ENCODE measurements at places on chromosomes 2 and 18.

DNA sequence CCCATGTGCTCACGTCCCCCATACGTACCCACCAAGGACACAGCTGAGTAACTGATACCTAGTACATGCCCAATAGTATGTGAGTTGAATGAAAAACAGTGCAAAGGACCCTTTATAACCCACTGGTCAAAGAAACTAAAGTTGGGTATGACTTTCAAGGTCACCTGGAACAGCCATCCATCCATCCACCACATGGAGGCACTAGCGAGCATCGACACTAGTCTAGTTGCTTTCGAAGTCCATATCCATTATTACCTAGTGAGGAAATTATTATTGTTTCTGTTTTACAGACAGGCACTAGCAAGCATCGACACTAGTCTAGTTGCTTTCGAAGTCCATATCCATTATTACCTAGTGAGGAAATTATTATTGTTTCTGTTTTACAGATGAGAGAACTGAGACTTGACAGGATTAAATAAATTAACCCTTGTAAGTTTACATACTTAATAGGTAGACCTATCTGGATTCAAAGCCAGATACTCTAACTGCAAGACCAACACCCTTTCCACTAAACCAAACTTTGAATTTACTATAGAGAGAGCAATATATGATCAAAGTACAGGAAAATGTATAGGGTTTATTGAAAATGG lies 233.7 kb downstream of the METTL4 start:
- DNase-seq: peak; percentile 54

GRCh38 chr2:241136661-241137260 lies 12.5 kb downstream of the PASK start:
- no peak for DNase-seq

- DNase-seq: no peak
These were observed 110.0 kb upstream of the STON1 start for GRCh38 chr2:48419884-48420511.

DNA sequence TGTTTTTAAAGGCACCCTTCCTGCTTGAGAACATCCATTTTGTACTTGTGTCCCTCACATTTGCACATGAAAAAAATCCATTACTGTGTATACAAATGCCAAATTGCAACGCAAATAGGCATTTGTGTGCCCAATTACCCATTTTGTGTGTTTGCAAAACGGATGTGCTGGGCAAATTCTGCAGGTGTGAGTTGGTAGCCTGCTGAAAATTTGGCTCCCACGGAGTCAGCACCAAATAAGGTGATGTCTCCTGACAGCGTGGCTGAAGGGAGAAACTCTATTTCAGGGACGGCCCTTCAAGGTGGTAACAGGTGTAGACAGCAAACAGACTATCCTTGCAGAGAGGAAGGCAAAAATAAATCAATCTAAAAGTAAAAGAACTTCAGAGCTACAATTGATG lies 661.1 kb downstream of the BCL11A start:
- no peak for DNase-seq

DNA sequence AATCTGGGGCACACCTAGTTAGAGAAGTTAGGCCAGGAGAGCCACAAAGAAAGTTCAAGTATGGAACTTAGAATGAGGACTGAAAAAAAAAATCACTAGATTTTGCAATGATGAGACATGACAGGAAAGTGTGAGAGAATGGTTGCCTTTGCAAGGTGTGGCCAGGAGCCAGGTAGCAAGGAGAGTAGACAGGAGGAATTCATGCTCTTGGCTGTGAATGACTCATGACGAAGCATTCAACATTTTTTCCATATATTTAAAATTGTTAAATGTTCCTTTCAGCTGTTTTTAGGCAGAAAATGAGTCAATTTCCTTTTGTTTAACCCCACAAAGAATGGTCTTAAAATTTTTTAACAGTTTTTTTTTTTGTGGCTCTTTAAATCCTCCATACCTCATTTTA lies 636.9 kb downstream of the PLCL1 start:
- no peak for DNase-seq

- peak; percentile 50 for DNase-seq
These were observed 124.3 kb upstream of the SLC39A10 start for GRCh38 chr2:195532628-195533271.

DNA sequence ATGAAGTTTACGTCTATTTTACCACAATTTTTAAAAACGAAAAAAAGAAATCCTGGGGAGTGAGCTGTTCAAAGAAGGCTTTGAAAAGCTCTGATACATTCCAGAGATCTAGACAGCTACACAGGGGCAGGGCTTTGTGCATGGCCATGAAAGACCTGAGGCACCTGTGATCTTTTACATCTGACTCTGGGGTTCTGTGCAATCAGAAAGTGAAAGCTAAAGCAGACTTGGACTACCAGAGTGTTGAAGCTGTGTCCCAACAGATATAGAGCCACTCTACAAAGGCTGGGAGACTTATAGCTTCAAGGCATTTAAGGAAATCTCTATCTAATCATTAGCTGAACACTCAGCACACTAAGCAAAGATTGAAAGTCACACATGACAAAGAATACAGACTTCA lies 34.1 kb downstream of the PARD6G start:
- no peak for DNase-seq

DNA sequence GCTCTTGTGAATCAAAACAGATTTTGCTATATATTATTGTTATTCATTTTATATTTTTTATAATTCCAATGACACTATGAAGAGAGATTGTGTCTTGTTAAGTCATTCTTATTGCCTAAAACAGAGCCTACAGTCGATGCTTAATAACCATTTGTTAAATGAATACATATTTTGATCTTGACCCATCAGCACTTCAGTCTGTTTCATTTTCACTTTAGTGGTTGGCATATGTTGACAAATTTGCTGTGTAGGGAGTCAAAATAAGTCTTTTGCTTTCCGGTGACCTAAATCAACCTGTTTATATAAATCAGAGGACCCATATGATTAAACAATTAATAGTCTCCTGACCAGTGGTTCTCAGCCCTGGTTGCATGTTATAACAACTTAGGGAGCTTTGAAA lies 97.1 kb downstream of the TXNL1 start:
- no peak for DNase-seq

DNA sequence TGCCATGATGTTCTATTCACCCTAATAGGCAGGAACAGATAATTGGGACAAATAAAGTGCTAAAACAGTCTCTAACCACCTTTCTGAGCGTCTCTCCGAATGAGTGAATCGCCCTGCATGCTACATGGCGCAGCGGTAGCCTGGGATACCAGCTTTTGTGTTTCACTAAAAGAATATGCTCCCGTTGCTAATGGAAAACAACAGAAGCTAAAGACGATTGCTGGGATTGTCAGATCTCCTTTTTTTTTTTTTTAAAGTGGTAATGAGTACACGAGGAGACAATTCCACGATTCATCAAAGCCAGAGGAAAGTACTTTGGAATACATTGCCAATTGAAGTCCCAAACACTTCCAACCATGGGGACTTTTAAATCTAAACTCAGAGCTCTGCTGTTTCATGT lies 1815.3 kb upstream of the CELF4 start:
- DNase-seq: no peak

DNA sequence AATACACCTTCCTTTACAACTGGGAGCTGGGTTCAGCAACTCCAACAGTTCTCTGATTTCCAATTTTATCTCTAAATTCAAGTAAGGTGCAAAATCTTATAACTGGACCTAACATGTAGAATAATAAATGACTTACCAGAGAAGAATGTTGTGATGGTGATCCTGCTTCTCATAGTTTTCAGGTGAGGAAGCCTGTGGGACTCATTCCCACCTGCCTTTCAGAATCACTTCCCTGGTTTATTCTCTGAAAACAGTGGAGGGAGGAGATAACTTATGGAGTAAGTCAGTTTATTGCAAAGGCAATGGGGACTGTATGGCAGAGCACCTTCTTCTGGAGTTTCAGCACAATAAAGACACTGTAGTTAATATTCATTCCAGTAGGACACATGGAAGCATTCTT lies 1188.2 kb upstream of the FAM98A start:
- no peak for DNase-seq

DNA sequence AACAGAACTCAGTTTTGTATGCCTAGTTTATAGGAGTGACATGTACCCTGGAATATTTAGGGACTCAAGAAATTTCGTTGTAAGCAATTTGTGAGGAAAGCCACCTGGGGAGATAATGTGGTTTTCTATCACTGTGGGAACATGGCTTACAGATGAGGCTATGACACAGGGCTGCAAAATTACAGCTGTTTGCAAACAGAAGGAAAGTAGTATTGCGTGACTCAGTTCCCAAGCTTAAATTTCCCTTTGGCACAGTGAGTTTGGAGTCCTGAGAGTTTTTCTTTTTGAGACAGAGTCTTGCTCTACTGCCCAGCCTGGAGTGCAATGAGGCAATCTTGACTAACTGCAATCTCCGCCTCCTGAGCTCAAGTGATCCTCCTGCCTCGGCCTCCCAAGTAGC lies 149.8 kb downstream of the MYO5B start:
- no peak for DNase-seq

- no peak for DNase-seq
These were observed 42.2 kb downstream of the KANSL1L start for GRCh38 chr2:210128961-210129360.

- no peak for DNase-seq
These were observed 348.0 kb downstream of the DLGAP1 start for GRCh38 chr18:4107049-4107467.

- peak; percentile 40 for DNase-seq
These were observed 582.4 kb upstream of the RAB6C start for GRCh38 chr2:129396980-129397599.
